ENCODE measurements at places on chromosomes 3 and 15.

GRCh38 chr3:48215466-48215865, 7.8 kb upstream of the CAMP start:
- DNase-seq, result no peak

DNA sequence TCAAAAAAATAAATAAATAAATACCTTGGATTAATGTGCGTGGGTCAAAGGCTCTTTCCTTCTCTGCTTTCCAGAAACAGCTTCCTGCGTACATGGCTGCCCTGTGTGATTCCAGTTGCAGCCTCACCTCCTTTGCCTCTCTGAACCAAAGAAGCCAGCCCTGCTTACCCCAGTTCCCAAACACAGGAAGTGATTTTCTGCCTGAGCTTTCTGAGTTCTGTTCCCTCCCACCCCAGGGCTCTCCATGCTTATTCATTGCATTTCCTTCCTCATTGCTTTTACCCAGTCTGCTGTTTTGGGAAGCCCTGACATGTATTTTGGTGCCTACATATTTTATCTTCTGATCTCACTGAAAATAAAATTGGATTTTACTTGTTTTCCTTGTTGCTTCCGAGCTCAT, 15.4 kb downstream of the ZSCAN2 start:
- DNase-seq, result no peak

- no peak for DNase-seq
Observed at GRCh38 chr15:64897345-64897985, 14.2 kb upstream of the ANKDD1A start.

DNA sequence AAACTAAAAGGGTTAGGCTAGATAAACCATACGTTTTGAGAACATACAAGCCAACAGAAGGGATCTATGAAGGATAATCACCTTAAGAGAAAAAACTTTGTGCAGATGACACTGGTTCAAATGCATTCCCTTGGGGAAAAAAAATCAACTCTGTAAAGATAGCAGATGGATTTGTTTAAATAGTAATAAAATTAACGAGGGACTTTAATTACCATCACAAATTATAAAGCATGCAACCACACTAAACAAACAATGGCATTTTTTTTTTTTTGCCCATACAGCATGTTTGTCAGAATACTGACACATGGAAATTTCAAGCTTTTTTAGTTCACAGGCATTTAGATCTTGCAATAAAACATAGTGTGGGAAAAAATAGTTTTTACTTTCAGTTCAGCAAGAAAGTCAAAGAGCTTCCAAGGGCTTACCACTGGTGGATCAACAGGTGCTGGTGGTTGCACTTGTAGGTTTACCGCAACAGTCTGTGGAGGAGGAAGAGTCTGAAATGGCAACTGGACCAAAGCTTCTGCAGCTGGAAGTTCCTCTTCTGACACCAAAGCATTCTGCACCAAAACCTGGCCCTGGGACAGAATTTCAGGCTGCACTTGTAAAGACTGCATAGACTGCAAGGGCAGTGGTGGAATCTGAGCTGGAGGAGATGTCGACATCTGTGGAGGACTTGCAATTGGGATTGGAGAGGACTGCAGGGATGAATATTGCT, 53.1 kb downstream of the PHC3 start:
- DNase-seq, result peak; percentile 95

GRCh38 chr3:58567251-58567515, 10.0 kb downstream of the FAM107A start:
- no peak for DNase-seq

GRCh38 chr15:78320183-78320582, 20.0 kb upstream of the CRABP1 start:
- no peak for DNase-seq

- DNase-seq, result peak; percentile 19
Observed at GRCh38 chr3:154766765-154767503, 313.2 kb upstream of the MME start.

DNA sequence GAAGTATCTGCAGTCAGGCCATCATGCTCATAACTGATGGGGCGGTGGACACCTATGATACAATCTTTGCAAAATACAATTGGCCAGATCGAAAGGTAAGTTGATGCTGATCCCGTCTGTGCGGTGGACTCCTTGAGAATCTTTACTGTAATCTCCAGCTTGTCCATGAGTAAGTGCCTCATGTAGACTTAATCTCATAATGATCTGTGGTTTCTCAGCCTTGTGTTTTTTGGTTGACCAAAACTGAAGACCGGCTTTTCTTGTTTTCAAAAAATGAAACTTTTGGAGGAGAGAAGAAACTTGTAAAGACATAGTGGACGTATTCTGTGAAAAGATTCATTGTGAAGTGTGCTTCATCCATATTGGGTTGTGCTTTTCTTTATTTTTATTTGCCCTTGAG, 285.7 kb downstream of the LRTM1 start:
- no peak for DNase-seq

- DNase-seq, result no peak
Observed at GRCh38 chr3:170171563-170171962, 10.0 kb downstream of the PHC3 start.

DNA sequence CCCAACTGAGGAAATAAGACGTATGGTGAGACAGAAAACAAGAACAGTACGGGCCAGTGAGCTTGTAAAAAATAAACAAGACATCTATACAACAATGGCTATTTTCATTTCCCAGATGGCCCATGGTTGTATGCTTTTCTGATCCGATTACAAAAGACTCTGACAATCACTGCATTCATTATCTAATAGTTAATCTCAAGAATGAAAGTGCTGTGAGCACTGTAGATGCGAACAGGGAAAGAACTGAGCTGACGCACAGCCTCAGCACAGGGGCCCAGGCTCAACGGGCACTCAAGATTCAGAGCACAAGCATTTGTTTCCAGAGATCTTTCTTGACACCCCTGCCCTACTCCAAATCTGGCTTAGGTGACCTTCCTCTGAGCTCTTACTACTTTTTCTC, 6.9 kb downstream of the MTMR10 start:
- DNase-seq, result no peak

DNA sequence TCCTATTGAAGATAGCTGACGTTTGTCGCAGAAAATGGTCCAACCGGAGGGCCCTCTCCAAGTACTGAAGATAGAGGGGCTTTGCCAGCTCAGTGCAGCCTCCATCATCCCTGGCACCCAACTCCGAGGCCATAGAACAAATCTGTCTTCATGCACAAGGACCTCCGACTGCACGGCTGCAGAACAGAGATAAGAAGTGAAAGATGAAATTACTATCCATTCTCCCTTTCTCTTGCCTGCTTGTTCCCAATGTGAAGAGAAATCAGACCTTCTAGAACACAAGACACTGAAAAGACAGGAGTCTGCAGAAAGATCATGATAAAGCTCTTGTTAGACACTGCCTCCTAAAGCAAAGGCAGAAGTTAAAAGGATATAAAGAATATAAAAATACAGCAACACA, 19.9 kb downstream of the INO80 start:
- no peak for DNase-seq

DNA sequence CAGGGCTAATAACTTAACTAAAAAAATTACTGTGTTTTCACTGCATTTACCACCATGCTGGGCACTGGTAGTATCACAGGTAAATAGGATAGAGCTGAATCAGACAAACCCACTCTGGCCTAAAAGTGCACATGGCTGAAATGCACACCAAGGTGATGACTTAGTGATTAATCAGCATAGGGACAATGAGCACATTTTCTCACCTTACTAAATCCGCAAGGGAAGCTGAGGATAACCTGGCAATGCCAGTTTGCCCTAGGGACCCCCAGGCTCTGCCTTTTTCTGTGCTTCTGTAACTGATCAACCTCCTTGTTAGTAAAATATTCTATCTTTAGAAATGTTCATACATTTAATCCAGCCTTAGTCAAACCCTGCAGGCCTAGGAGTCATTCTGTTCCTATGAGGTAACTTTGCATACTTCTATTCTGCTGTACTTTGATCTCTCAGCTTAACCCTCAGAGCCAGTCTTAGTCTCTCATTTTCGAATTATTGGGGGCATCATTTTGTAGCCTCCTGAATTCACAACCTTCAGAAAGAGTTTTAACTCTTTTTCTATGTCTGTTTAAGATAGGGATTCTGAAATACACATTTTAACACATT, 562.9 kb upstream of the KCNMB2 start:
- no peak for DNase-seq

DNA sequence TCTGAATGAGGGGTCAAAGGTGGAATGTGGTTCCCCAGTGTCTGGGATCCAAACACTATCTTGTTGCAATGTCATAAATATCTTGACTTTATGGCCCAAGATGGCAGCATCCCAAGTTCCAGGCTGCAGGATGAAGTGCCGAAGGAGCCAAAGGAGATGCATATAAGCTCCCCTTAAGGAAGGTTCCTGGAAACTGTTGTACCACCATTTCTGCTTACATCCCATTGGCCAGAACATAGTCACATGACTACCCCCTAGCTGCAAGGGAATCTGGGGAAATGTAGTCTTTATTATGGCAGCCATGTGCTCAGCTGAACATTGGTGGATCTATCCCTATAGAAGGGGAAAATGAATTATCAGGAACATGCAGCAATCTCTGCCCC, 54.3 kb downstream of the BDH1 start:
- peak; percentile 49 for DNase-seq

DNA sequence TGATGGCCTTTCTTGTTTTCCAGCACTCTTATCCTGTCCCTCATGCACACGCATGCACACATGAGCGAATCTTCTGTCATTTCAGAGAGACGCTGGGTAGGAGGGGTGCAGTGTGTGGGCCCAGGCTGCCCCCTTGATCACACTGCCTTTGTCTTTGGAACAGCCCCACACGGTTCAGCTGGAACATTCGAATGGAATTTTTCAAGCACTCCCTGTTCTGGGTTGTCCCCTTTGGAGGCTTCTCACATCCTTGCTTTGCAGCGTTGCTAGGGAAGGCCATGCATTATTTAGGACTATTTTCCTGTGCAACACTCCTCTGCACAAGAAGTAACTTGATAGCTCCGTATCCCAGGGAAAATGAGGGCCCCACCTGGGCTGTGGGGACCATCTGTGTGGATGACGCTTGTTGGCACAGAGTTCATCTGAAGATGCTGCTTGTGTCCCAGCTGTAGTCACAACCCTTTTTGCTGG, 78.4 kb downstream of the SPSB4 start:
- no peak for DNase-seq

- no peak for DNase-seq
Observed at GRCh38 chr15:99130314-99130713, 25.4 kb downstream of the SYNM start.

DNA sequence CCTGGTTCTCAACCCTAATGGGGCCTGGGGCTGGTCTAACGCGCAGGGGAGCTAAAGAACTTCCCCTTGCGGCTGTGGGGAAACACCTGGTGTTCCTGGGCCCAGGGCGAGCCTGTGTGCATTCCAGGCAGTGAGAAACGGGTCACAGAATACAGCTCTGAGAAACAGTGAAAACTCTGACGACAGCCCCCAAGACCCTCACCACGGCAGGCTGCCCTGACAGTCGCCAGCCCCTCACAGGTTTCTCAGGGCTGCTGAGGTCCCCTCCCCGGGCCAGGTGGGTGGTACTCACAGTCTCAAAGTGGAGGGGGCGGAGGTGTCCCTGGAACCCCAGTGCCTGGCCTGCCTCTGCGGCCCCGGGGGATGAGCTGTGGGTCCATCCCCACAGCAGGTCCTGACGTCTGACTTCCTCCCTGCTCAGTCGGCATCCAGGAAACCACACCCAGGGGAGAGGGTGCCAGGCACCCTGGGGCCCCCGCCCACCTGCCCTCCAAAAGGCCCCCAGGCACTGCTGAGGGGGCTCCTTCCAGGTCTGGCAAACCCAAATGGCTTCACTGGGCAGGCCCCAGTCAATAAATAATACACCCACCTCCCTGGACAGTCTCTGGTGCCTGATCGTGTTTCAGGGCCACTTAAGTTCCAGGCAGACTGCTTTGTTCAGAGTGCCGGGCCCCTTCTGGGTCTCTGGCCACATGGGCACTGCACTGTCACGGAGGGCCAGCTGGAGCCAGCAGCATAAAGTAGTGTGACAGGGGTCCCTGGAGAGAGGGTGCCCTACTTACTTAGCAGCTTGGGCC, 57.7 kb downstream of the IQSEC1 start:
- peak; percentile 85 for DNase-seq

- no peak for DNase-seq
Observed at GRCh38 chr3:114417675-114418074, 123.8 kb downstream of the TIGIT start.

GRCh38 chr3:197487911-197488391, 67.8 kb downstream of the BDH1 start:
- no peak for DNase-seq

DNA sequence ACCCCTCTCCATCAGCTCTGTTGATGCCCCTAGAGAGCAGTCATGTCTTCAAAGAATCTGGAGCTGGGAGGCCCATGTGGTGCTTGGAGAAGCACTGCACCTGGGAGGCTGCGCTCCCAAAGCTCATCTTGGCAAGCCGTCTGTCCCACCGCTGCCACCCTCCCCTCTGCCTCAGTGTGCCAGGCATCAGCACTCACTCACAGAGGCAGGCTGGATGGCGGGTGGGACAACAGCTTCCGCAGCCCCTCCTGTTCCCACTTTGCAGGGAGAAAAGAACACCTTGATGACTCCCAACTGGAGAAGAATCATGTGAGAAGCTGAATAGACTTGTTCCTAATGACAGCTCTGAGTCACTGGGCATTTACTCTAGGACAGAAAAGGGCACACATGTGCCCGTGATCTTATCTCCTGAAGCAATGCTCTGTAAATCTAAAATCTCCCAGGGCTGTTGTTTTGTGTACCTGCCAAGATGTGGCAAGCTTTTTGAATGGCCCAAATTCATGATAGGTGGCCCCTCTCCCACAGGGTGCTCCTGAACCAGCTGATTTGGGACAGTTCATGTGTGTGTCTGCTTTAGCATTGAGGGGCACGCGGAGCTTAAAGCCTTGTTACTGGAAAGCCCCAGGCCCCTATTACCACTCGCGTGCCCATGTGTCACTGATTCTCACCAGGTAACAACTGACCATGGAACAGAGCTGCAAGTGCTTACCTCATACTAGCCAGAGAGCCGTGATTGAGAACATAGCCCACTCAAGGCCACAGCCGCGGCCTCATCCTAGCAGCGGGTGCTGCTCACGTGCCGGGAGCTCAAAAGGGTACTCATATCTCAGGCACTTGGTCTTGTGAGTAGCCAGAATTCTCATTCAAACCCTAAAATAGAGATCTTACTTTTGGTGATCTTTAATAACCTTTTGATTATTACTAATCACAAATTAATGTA, 104.4 kb downstream of the DNAJB8 start:
- DNase-seq, result no peak

- no peak for DNase-seq
Observed at GRCh38 chr3:164007765-164008164, 1070.5 kb downstream of the SI start.

DNA sequence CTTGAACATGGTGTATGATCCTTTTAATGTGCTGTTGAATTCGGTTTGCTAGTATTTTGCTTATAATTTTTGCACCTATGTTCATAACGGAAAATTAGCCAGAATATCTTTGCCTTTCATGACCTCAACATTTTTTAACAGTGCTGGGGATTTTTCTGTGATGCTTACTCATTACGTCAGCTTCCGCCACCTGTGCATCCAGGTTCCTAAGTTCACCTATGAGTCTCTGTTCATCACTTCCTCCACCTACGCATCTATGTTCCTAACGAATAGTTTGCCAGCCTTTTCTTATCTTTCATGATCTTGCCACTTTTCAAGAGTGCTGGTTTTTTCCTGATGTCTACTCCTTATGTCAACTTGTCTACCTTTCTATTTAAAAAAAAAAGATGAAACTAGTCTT, 16.5 kb downstream of the AADACL2 start:
- DNase-seq, result no peak
